ENCODE measurements at places on chromosomes 1 and 21.

GRCh38 chr1:5921129-5921528 is 71.1 kb downstream of the NPHP4 start:
- no peak for DNase-seq

GRCh38 chr1:206572835-206573234 is 39.4 kb downstream of the EIF2D start:
- no peak for DNase-seq

- DNase-seq = no peak
Observed at GRCh38 chr1:27569506-27570291, 34.2 kb downstream of the AHDC1 start.

DNA sequence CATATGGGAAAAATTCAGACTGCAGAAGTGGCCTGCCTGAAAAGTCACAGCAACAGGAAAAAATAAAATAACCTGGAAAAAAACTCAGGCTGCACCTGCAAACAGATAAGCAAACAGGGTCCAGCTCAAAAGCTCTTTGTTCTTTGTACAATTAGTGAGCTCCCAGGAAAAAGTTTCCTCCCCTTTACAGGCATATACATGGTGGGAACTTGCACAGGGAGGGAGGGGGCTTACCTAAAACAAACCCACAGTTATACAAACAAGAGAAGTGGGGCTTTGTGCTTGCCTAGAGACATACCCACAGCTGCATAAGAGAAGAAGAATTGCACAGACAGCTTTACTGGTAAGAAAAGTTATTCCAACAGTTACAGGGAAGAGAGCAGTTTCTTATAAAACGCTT is 31.7 kb upstream of the COG2 start:
- no peak for DNase-seq

GRCh38 chr1:155093911-155094621 is 15.4 kb downstream of the EFNA3 start:
- no peak for DNase-seq

DNA sequence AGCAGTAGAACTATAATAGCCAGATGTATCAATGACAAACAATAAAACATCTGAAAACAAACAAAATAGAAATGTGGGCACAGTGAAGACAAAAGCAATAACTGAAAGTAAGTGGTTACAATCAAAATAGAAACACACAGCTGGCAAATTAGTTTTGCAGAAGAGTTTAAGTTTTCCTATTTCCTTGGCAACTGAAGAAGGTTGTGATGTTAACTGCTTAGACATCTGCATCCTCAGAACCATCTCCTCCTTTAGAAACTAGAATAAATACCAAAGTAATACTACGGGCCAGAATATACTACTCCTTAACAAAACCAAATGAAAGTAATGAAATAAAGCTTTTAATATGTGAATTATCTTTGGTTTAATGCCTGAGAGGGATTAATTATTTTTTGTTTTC is 605.5 kb downstream of the LTN1 start:
- DNase-seq = no peak

- no peak for DNase-seq
Observed at GRCh38 chr1:150931773-150932172, 5.6 kb downstream of the SETDB1 start.

DNA sequence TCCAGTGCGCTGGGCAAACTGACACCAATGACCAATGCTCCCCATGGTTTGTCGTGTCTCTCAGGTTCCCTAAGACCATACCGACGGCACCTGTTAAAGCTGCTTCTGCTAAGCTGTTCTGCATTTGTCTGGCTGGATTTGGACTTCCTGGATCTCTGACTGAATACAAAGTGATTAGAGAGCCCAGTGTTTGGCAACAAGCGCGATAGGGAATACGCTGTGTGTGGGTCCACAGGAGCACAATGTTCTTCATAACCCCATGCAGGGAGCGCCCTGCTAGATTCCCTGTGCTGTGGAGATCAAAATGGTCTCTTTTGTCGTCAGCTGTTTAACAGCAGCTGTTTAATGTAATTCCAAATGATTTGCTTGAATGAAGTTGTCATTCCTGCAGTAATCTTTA is 26.0 kb upstream of the ESRRG start:
- no peak for DNase-seq

DNA sequence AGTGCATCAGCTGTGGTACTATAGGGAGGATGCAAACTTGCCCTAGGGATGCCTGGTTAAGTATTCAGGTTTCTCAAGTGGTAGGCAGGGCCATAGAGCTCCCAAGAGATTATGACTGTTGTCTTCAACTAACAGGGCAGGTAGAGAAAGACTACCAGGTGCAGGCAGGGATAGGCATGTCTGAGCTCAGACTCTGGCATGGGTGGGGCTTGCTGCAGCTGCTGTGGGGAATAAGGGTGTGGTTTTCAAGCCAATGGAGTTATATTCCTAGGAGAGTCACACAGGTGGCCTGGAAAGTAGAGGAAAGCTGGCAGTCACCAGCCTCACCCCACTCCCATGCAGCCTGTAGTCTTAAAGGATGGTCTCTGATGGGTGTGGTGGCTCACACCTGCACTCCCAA is 673.4 kb upstream of the ADGRL4 start:
- DNase-seq = no peak

DNA sequence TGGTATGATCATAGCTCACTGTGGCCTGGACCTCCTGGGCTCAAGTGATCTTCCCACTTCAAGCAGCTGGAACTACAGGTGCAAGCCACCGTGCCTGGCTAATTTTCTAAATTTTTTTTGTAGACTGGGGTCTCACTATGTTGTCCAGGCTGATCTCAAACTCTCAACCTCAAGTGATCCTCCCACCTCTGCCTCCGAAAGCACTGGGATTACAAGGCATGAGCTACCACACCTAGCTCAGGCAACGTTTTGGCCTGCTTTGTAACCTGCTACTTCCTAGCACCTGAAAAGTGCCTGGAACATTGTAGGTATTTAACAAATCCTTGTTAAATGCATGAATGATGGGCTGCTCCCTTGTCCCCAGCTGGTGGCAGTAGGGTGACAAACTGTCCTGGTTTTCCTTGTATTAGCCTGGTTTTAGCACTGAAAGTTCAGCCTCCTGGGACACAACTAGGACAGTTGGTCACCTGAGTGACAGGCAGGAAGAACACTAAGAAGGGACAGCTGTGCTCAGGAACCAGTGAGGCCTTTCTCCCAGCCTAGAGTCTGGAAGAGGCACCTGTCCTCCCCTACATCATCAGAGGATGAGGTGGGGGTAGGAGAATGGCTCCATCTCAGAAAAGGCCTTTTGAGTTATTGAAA is 88.5 kb upstream of the CD34 start:
- DNase-seq = no peak

DNA sequence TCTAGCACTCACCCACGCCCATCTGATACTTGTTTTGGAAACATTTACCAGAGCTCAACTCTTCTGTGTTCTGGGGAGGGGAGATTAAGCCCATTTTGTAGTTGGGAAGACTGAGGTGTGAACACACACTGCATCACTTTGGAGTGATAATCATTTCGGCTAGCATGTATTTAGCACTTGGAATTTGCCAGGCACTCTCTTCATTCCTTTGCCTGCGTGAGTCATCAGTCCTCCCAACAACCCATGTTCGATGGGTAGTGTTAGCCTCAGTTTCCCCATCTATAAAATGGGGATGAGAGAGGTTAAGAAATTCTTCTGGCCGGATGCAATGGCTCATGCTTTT is 182.8 kb upstream of the TMEM51 start:
- no peak for DNase-seq

- DNase-seq = no peak
Observed at GRCh38 chr1:174217248-174217647, 57.9 kb downstream of the RABGAP1L start.

DNA sequence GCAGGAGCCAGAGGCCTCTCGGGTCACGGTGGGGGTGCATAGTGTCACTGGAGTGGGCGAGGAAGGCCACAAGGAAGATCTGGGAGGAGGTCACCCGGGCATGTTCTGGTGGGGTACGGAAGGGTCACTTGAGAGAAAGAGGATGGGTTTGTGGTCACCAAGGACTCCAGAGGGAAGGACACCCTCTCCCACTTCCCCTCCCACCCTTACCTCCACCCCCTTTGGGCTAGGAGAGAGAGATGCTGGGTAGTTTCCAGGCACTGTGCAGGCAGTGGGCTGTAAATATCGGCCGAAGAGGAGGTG is 703 bp downstream of the AMIGO1 start:
- no peak for DNase-seq

GRCh38 chr1:26690157-26690556 is 5.7 kb upstream of the ARID1A start:
- DNase-seq = no peak
